ENCODE measurements at places on chromosomes 4 and X. TPM values are rescaled to one million over a fixed set of nuclear protein-coding genes. Genes with fewer than 3 reads are reported as not detected.

Gene ARX
- not detected for total RNA-seq

Gene UTP3
- 15.7 TPM for total RNA-seq

Gene PABPC1L2A
- total RNA-seq, result not detected

Gene SSX1
- not detected for total RNA-seq
